Caki2 (cell line): ENCODE measurements at places on chromosomes 2 and 18.
A peak's percentile ranks its signal among the peaks of the same experiment; 100 is the strongest.

DNA sequence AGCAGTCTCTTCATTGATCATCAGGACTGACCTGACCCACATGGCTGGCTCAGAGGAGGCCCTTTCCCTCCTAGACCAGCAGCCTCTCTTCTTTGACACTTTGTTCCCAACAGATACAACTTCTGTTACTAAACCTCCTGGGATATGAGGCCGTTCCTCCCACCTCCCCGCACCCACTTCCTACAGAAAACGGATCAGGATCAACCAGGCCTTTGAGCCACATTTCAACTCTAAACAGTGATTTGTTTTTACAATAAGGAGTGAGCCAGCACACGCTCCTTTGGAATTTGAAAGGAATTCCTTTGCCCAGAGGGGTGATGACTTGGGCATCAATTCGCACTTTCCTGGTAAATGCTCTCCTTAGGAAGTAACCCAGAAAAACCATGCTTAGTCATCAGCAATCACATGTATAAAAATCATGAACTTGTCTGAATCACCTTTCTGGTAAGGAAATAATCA lies 180.4 kb downstream of the FAM124B start:
- DNase-seq, result peak; percentile 95

DNA sequence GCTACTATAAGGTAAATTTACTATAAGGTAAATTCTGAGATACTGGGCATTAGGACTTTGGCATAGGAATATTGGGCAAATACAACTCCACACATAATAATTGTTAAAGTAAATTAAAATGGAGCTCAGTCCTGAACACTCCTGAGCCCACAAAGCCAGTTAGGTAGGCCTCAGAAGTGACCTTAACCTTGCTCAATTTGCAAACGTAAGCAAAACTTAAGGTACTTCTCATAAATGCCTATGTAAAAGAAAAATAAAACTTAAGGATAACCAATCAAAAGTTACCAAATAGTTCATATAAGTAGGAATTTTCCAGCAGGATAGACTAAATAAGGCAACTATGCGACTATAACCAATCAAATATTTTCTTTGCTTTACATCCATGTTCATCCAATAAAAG lies 197.7 kb downstream of the MC4R start:
- no peak for DNase-seq

GRCh38 chr2:233447506-233448219 lies 93.4 kb downstream of the DGKD start:
- no peak for DNase-seq

- DNase-seq, result no peak
Measured at GRCh38 chr18:49651033-49651432, 89.2 kb downstream of the LIPG start.
